Activated T-cell treated with anti-CD3 and anti-CD28 coated beads, Interleukin-2, amount 50 U/mL, for 48 hours (primary cell): ENCODE measurements at places on chromosomes 1 and 21.

DNA sequence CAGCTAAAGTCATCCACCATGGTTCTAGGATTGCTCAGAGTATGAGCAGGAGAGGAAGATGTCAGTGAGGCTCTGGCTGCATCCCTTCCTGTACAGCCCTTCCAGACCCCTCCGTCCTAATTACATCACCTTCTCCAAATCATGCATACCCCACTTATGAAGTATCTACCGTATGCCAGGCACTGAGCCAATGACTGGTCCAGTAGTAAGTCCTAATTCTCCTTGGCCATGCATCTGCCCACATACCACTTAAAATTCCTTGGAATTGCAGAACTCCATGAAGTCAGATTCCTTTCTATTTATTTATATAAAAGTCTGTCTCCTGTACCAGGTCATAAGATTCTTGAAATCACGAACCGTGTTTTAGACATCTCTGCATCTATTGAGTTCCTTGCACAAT, 106.1 kb downstream of the SEC16B start:
- no peak for DNase-seq

DNA sequence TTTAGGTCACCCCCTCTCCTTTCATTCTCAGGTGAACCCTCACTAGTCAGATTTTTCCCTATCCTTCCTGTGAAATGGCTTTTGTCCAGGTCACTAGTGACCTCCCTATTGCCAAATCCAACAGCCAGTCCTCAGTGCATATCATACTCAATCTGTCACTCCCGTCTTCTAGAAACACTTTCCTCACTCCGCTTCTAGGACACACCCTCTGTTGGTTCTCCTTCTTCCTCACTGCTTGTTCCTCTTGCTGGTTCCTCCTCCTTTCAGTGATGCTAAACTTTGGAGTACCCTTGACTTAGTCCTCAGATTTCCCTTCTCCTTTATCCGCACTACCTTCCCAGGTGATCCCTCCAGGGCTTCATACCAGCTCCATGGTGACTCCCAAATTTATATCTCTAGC, 94.3 kb downstream of the RNF220 start:
- no peak for DNase-seq

DNA sequence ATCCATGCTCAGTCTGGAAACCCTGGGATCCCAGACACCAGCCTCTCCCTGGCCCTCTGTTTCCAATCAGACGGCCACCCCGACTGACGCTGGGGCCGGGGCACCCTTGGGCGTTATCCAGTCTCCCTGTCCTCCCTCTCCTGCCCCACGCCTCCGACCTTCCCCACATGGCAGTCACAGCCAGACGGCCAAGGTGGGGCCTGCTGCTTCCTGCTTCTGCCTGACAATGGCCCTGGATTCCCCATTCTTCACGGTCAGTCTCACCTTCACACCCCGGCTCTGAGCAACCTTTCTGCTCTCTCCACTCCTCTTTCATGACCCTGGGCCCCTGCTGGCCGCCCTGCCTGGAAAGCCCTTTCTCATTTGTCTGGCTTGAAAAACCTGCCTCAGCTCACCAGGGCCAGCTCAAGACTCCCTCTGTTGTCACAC, 6.6 kb downstream of the GNG4 start:
- no peak for DNase-seq

DNA sequence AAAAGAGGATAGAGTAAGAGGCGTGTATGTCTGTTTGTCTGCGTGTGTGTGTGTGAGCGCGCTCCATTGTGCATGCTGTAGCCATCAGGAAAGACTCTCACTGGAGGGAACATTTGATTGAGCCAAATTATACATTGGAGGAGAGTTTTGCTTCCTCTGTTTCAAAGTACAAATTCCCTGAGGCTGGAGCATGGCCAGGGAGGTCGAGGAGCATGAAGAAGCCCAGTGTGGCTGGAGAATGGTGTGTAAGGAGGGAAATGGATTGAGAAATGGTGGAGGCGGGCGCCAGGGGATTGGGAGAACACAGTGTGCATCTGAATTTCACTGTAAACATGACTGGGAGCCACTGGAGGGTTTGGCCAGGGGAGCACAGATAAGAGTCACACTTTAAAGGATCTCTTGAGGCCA, 22.1 kb upstream of the EFNA1 start:
- DNase-seq, result no peak

DNA sequence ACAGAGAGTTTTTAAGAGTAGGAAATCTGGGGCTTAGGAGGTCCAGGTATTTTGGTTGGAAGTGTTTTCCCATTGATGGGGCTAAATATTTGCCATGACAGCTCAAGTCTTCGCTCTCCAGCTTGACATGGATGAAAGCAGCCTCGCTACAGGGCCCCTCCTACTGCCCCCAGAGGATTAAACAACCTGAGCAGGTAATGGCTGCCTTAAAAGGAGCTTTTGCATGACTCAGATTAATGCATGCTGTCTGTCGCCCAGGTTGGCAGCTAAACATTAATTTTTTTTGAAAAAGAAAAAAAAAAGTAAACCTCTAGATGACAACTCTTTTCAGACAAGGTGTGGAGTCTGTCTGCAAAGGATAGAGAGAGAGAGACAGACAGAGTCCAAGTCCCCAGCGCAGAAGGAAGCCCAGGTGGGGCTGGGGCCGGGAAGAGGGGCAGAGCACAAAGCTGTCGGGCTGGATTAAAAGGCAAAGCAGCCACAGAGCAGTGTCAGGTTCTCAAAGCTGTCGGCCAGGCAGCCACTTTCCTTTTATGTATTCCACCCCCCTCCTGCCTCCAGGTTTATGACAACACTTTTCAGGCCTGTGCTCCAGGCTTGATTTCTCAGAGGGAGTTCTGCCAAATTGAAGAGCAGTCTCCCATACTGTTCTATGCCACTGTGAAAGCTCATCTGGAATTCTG, 127.9 kb downstream of the CLIC6 start:
- no peak for DNase-seq

GRCh38 chr1:2348346-2349325, 42.7 kb downstream of the MORN1 start:
- DNase-seq, result no peak

DNA sequence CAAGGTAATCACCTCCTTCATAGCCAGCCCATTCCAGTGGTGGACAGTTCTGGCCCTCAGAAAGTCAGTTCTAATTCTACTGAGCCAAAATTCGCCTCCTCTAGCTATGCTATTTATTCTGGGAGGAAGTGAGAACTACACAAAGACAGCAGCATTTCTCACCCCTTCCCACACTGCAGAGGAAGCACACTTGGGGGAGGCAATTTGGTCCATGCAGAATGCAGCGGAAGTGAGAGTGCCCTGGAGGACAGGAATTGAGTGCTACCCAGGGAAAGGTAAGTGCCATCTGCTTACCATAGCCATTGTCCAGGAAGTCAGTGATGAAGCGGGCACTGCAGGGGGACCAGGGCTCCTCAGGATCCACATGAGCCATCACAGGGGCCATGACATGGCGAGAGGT, 3.7 kb downstream of the ADAMTS4 start:
- DNase-seq, result no peak

DNA sequence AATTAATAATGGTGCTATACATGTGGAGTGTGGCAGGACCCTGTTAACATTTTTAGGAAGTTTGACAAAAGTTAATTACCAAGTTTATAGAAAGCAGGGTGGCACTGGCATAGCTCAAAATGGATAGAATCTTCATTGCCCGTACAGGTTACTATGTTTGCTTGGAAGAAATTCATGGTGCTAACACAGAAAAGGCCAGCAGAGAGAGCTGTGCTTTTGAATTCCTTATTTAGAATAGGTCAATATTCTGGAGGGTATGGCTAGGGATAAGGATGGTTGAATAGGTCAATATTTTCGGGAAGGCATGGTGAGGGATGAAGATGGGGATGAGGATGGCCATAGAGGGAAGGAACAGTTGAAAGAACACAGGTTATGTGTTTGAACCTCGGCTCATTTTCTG, 345.1 kb downstream of the LMO4 start:
- no peak for DNase-seq

DNA sequence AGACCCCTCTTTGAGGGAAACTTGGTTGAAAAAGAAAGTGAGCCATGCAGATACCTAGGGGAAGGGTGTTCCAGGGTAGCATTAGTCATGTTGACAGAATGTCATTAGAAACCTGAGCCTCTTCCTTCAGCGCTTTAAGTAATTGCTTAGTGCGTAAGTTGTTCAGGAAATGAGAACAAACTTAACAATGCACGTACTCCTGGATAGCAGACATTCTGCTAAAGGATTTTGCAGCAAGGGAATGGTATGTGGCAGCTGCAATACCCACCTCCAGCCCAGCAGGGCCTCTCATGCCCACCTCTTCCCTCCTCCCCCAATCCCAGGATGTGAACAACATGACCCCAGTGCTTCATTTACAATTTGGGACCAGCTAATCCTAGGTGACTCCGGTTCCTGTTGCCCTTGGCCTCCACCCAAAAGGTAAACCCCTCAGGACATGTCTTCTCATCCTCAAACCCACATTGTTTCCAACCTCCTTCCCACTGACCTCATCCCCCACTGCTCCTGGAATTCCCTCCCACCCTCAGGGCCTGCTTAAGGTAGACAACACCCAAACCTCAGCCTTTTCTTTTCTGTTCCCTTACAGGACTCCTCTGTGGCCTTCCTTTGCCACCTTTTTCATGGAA, 98.0 kb upstream of the BCAR3 start:
- DNase-seq, result no peak

DNA sequence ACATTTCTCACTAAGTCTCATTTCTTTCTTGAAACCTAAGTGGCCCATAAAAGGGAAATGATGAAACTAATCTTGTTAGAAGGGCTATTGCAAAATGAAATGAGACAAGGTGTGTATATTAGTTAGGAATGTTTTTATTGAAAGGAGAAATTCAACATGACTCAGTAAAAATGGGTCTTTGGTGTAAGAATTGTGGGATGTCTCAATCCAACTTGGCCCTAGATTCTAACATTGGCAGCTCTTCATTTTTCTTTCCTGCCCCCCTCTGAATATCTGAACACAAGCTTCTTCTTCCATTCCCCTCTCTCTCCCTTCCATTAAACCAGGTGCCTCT, 26.8 kb upstream of the TARBP1 start:
- no peak for DNase-seq

DNA sequence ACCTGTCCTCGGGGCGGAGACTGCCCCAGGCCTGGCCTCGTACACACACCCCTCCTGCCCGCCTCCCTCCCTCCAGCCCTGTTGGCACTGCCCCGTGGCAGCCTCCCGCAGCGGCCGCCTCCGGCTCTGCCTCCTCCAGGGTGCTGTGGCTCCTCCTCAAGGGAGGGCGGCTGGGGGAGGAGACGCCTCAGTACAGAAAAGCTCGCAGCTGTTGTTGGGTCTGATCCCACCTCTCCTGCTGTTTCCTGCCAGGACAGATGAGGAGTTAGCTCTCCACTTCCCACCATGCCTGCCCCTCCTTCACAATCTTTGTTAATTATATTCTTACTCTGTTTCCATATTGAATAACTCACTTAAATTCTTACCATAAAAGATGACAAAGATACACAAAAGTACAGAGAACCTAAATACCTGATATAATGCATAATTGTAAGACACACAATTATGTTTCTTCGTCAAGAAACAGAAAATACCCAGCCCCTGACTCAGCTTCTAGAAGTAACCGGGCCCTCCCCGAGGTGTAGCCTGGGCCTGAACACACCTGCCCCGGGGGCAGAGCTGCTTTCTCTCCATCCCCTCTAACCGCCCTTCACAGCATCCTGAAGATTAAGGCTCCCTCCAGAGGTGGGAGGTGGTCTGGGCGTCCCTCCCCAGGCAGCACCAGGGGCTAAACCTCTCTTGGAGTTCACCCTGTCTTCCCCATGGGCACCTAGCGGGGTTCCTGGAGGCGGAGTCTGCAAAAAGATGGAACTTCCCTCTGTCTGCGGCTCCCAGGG, 30.6 kb upstream of the COL6A1 start:
- no peak for DNase-seq

GRCh38 chr1:106217765-106218164, 838.7 kb upstream of the PRMT6 start:
- DNase-seq, result no peak

DNA sequence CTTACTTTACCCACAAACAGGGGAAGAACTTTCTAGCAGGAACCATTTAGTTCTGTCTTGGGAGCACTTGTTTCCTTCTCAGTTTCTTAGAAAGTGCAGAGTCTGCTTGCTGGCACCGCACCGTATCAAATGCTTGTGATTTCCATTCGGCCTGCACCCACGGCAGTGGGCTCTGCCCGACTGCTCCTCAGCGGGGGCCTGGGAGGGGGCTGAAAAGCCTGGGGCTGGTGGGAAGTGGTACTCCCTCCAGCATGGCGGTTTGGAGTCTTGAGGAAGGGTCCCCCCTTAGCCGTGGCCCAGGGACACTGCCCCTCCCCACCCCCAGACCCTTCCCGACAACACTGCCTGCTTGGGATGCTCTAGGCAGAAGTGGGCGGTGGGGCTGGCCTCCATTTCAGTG, 57.0 kb downstream of the KIF26B start:
- no peak for DNase-seq

DNA sequence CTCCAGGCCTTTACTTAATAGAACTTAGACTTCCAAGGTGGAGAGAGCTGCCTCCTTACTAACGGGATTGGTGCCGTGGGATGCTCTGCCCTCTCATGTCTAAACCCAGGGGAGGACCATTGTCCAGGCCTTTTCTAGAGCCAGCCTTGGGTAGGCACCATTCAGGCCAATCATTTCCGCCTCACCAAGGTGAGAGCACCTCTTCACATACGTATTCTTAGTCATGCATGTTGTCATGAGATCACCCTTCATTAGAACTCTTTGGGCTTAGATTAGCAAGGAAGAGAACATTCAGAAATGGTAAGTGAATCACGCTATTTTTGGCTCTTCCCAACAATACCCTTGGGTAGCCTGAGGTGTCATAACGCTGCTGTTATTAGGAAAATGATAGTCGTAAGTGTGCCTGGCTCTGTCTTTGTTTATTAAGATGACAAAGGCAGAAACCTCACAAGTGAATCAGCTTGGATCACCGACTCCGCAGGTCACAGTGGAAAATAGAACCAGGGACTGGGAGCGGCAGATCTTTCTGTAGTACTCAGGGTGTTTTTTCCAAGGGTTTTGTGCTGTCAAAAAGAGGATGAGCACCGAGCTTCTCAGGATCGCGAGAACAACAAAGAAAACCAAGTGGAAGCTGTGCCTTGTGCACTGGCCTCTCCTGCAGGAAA, 55.0 kb downstream of the HUNK start:
- no peak for DNase-seq

GRCh38 chr1:94888201-94888600, 38.7 kb downstream of the CNN3 start:
- no peak for DNase-seq

DNA sequence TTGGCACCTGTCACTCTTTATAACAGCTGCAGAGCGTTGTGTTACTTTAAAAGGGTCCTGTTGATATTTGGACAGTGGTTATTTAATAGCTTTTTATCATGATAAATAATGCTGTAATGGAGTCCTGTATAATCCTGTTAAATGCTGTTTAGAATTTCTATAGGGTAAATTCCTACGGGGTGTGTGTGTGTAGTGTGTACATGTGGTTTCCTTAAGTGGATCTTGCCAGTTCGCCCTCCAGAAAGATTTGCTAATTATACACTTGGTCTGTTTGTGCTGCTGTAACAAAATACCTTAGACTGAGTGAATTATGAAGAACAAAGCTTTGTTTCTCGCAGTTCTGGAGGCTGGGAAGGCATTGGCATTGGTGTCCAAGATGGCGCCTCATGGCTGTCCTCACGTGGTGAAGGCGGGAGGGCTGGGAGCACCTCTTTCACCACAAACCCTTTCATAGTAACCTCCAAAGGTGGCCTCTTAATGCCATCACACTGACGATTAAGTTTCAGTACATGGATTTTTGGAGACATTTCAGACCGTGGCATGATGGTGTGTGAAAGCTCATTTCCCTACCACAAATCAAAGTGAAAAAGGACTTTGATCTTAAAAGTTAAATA, 11.2 kb downstream of the PRMT2 start:
- no peak for DNase-seq

- DNase-seq, result no peak
These were observed 99.5 kb upstream of the TSPAN2 start for GRCh38 chr1:115188680-115189395.
